NCI-H510A treated with DMSO at 0.1 percent for 48 hours (cell line): ENCODE measurements at places on chromosomes 2 and 18.
A peak's percentile ranks its signal among the peaks of the same experiment; 100 is the strongest.

DNA sequence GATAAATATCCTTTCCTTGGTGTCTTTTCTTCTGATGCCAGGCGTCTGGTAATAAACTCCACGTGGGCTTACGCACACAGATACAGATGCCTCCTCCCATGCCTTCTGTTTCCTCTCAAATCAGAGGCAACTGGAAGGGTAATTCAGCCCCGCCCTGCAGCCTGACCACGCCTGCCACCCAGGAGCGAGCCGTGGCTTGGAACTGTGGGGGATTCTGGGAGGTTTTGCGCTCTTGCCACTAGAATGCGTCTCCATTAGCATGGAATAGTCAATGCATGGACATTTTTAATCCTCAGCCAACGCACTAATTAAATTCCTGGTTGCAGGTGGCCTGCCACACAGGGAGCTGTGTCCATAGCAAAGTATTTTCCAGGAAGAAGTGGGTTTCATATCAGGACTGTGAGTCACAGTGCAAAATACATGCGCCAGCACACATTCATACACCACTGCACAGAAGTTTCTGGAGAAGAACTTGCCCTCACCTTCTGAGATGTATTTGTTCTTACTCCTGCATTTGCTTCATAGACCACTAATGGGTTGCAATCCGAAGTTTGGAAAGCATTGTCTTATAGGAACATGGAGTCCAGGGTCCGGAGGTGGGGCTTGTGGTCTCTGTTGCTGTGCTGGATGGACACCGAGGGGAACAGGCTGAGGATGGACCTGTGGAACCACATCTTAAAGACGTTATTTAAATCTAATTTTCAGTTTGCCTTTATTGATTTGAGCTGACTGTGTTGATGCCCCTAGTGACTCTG is 151.4 kb downstream of the LDLRAD4 start:
- DNase-seq: peak; percentile 54

DNA sequence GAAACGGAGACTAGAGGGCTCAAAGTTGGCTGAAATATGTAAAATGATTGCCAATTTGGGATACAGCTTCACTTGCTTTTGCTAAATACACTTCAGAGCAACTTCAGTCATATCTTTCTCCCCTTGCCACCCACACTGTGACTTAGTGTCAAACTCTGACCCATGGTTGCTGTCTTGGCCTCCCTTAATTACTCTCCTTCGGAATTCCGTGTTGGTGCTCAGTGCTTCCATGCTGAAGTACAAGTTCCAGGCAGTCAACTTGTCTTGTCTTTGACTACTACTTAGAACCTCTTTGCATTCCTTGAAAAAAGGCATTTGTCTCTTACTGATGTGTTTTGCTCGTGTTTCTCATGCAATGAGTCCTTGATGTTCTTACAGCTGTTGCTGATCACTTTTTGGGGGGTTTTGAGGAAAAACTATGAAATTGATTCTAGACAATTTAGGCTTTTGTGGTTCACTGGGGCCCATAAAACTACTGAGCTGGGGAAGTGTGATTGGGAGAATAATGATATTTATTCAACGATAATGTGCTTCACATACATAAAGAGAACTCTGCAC is 146.0 kb downstream of the UBE2E3 start:
- no peak for DNase-seq

DNA sequence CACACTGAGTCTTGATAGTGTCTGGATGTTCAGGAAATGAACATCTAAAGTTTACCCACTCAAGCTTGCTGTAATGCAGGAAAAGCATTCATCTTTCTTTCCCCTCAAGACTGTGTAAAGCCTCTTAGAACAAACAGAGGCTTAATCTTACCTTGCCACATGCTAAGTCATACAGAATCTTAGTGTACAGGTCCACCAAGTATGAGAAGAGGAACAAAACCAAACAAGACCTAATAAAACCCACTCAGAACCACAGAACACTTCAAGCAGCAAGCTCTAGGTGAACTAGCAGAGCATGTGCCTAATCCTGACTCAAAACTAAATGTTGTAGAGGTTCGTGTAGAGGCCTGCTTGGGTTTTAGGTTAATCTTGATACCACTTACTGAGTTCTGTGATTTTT is 97.6 kb downstream of the SPTBN1 start:
- no peak for DNase-seq

- DNase-seq: peak; percentile 74
Observed at GRCh38 chr18:74906184-74906583, 302.8 kb downstream of the PTGR3 start.

- DNase-seq: no peak
Observed at GRCh38 chr18:54616220-54616848, 25.3 kb downstream of the DYNAP start.
